ENCODE measurements at places on chromosomes 1 and 21.

- no peak for DNase-seq
These were observed 22.0 kb downstream of the DONSON start for GRCh38 chr21:33566514-33566913.

- no peak for DNase-seq
These were observed 154.1 kb upstream of the TMEM51 start for GRCh38 chr1:14999441-14999840.

GRCh38 chr1:91830242-91831131 lies 55.5 kb downstream of the TGFBR3 start:
- DNase-seq: peak; percentile 87

GRCh38 chr1:22625262-22625925 lies 11.0 kb upstream of the C1QA start:
- no peak for DNase-seq

GRCh38 chr21:24045775-24046215 lies 1561.5 kb downstream of the MRPL39 start:
- DNase-seq: peak; percentile 77

DNA sequence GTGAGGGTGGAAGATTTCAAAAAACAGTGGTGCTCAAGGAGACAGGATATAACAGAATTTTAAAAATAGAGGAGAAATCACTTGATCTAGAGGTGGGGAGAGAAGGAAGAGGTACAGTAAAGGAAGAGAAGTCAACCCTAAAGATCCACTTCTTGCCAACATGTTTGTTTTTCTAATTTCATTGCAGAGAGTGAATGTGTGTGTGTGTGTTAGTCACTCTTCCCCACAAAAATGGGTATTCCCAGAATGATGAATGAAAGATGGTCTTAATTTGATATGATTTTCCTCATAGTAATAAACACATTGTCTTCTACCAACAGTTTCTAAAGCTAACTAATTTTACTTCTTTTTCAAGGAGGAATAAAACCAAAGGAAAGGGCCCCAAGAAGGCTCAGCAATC lies 74.2 kb upstream of the NGF start:
- DNase-seq: peak; percentile 25

DNA sequence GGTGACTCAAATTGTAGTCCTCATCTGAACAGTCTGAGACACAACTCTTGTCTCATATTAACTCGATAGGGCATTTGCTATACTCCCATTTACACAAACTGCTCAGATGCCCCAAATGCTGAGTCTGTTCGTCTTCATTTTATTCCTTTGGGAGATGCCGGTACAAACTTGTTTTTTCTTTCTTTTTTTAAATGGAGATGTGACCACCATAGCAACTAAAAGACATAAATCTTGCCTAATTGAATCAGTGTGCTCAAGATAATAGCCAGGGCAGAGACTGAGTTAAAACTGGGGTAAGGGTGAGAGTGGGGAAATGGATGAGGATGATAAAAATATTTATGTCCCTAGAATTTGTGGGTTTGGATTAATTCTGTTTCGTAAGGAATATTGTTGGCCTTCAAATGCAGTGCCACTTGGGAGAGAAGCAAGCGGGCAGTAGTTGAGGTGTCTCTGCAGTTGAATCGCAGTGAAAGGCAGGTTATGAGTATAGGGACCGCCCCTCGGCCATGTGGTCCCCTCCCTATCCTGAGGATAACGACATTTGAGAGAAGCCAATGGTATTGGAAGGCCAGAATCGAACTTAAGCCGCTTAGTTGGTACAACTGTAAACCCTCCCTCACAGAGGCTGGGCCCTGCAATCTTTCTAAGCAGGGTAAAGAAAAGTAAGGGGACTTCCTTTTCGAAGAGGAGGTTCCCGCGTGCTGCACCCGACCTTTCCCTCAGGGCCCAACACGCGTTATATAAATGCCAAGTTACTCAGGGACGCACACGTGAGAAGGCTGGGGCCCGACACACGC lies 859 bp upstream of the LRRC8B start:
- no peak for DNase-seq

GRCh38 chr1:85135392-85135798 lies 65.4 kb downstream of the SYDE2 start:
- no peak for DNase-seq

- no peak for DNase-seq
These were observed 113.7 kb downstream of the RUNX1 start for GRCh38 chr21:34935452-34935851.

DNA sequence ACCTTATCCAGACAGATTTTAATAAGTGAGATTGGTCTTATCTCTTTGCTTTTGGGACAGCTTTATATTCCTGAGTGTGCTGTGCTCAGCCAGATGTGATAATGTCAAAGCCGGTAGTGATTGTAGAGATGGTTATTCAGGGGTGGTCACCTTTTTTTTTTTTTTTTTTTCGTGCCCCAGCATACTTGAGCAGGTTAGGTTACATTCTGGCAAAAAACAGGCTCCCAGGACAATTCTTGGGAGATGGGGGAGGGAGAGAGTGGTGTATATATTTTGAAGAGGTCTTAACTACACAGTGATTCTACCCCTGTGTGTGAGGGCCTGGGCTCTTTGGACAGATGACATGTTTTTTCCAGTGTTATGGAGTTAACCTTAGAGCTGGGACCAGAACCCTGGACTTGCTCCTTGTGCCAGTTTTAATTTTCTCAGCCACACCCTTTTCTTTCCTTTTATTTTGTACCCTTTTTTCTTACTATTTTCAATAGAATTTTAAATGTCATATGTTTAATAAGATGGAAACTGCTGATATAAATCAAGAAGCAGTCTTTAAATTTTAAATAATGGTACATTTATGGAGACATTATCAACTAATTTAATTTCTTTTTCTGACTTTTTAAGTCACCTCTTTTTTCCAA lies 88.4 kb downstream of the DYRK1A start:
- DNase-seq: no peak

GRCh38 chr1:177209357-177209756 lies 38.6 kb downstream of the BRINP2 start:
- DNase-seq: peak; percentile 99

DNA sequence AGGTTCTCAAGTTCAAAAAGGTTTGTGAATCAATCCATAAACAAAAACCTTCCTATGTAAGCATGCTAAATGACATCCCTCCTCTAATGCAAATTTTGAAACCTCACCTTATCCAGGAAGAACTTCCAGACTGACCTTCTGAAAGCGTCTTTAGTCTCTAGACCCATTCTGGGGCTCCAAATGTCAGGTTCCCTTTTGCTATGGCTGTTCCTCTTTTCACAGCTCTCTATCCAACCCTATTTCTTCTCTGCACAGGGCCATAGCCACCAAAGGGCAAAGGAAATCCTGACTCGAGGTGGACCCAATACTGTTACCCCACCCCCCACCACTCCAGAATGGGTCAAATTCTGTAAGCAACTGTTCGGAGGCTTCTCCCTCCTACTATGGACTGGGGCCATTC lies 3.4 kb downstream of the ATP1A4 start:
- DNase-seq: no peak

GRCh38 chr1:99599678-99600175 lies 46.2 kb upstream of the PALMD start:
- DNase-seq: peak; percentile 71

DNA sequence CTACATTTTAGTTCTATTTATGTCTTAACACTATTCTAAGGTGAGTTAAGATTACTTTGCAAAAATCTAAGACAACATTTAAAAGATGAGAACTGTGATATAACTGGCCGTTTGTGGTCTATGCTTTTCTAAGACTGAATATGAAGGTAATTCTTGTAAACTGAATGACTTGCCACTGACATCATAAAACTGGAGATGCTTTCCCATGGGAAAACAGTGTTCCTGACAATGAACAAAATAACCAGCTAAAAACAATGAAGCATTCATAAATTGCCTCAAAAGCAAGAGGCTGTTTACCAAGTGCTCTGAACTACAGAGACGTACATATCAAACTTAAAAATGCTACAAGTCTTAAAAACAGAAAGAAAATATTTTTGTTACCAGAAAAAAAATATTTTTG lies 54.7 kb downstream of the APP start:
- DNase-seq: peak; percentile 22

- no peak for DNase-seq
These were observed 54.4 kb upstream of the RBM34 start for GRCh38 chr1:235215453-235215852.

- DNase-seq: no peak
These were observed 50.9 kb downstream of the SLC37A1 start for GRCh38 chr21:42564561-42564971.

- peak; percentile 68 for DNase-seq
These were observed 30.0 kb upstream of the SGIP1 start for GRCh38 chr1:66503841-66504470.

- no peak for DNase-seq
These were observed 10.3 kb downstream of the ERRFI1 start for GRCh38 chr1:8015809-8016165.

DNA sequence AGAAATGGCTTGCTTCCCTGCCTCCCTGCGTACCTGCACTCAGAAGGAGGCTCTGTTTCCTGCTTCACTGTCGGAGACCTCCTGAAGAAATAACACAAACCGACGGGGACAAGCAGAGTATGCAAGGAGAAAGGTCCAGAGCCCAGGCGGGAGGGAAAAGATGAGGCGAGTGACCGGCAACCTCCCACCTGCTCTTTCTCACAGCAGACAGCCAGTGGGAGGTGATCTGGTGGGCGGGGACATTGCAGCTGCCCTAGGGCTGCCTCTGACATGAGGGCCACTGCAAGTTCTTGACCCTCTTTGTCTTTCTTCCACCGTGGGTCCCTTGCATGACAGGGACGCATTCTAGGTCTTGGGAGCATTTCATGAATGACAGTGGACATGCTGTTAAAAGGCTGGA lies 368.2 kb downstream of the CAMTA1 start:
- DNase-seq: no peak

GRCh38 chr1:91402023-91402422 lies 2.6 kb downstream of the HFM1 start:
- no peak for DNase-seq

DNA sequence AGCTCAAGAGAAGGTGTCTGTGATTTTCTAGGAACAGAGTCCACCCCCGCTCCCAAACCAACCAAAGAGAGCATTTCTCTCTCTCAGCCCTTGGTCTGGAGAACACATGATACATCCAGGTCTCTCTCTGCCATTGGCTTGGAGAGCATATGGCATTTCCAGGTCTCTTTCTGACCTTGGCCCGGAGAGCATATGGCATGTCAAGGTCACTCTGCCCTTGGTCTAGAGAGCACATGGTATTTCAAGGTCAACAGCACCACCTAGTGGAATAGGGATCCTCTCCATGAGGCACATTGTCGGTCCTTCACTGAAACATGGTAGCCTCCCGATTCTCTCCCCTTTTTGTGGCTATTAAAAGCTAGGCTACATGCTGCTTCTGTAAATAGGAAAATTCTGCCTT lies 437.7 kb upstream of the OLFM3 start:
- DNase-seq: no peak

DNA sequence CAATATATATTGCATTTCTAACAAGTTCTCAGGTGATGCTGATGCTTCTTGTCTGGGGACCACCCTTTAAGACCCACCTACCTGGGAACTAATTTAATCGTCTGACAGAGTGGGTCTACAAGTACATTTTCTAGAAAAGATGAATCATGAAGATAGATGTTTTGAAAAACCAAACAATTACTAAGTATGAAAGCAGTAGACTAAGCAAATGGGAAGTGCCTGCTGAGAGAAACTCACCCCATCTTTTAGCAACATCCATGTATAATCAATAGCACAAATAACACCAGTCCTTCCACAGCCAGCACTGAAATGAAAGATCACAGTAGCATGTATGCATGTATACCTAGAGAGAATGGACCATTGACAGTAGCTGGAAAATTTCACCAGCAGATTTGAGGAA lies 17.3 kb downstream of the PTPN22 start:
- no peak for DNase-seq

DNA sequence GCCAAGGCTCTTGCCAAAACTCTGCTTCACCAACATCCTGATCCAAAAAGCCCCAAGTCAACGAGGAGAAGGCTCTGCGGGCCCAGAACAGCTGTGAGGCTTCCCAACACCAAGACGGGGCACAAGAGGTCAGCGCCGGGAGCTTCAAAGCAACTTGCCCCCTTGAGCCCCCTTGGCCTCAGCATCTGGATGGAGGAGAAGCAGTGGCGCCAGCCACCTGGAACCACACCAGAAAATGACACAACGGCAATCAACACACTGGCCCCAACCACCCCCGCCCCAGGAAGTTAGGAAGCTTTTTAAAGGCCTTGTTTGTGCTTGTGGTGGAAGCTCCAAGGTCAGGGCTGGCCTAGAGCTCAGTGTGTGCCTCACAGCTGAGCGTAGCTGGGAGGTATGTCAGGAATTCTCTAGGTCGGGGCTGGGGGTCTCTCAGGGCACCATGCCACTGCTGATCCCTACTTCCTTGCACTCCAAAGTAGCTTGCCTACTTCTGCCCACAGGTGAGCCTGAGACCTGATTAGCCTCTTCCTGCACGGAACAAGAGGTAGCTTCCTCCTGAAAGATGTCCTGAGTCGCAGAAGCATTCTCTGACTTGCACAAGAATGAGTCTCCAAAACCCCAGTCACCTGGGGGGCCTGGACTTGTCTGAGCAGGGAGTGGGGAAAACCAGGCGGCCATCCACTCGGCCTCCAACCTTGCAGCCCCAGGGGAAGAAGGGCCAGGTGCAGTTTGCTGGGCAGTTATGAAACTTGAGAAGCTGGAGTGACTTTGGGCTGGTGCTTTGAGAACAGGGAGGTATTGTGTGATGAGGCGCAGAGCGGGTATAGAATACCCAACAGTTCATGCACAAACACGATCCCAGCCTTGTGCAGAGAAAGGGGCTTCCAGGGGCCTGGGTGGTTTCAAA lies 9.7 kb upstream of the SRP9 start:
- peak; percentile 68 for DNase-seq

DNA sequence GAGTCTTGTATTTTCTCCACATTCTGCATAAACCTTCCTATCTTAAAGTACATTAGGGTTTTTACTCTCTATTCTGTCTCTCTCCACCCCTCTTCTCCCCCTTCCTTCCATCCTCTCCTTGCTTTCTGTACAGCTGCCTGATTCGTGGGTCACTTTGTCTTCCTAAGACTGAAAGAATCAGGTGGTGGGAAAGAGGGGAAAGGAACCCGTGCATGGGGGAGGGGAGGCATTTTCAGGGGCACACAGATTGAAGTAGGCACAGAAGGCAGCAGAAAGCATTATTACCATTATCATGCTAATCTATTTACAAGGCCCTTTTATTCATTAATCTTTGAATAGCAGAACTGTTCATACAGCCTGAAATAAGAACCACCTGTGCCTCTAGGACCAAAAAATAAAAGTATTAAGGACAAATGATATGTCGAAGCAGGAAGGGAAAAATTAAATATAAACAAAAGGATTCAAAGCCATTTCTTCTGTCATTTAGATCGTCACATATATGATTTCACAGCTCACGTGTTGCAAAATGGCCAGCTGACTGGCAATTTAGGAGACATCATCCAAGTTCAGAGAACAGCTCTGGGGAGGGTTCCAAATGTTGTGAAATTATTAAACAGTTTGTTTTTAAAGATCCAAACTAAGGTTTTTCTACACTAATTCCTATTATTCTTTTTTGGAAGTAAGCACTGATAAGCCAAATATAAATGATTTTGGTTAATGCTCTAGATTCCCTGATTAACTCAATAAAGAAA lies 154.6 kb downstream of the PBX1 start:
- no peak for DNase-seq

- DNase-seq: no peak
These were observed 11.4 kb downstream of the FOXO6 start for GRCh38 chr1:41372600-41372993.
